ENCODE measurements at places on chromosomes 7 and 10.
A peak's percentile ranks its signal among the peaks of the same experiment; 100 is the strongest.

DNA sequence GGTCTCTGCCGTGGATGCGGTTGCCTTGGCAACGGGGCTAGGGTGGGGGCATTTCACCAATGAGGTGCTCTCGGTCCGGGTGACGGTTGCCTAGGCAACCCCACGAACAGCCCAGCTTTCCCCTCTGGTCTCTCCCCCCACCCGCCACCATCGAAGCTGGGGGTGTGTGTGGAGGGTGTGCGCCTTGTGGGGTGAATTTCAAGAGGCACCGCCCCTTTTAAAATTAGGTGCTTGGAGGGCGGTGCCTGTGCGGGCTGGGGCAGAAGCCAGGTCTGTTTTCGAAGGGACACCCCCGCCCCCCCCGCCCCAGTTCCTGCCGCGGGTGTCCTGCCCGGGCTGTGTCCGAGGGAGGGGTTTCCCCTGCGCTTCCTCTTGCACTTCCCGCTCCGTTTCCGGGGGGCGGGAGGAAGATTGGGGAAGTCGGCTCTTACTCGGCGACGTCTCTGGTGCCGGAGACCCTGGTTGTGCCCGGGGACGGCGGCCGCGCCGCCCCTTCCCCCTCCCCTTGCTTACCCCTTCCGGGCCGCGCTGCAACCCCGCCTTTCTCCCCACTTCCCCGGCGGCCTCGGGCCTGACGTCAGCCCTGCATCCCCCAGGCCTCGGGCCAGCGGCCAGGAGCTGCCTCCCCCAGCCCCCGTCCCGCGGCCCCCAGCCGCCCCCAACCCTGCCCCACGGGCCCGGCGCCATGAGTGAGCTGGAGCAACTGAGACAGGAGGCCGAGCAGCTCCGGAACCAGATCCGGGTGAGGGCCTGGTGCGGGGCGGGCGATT is 2.2 kb downstream of the GNB2 start:
- peak; percentile 90 for DNase-seq
- H3K27ac ChIP-seq = peak overlapping the region; percentile 76
- peaks cover 14% of the 10 kb centered on the region for H3K36me3 ChIP-seq
- peak overlapping the region; percentile 80 for H3K4me3 ChIP-seq

- H3K36me3 ChIP-seq = no peaks in the 10 kb centered on the region
- no peak overlapping the region for H3K27ac ChIP-seq
- peaks cover 2% of the 10 kb centered on the region for H3K4me1 ChIP-seq
These were observed 2.4 kb upstream of the PAX2 start for GRCh38 chr10:100742936-100743335.

GRCh38 chr10:35598379-35598778 is 6.8 kb upstream of the GJD4 start:
- peaks cover 22% of the 10 kb centered on the region for H3K27me3 ChIP-seq
- no peak for DNase-seq
- H3K4me1 ChIP-seq = no peaks in the 10 kb centered on the region
- no peak overlapping the region for H3K4me3 ChIP-seq
- H3K27ac ChIP-seq = no peak overlapping the region

DNA sequence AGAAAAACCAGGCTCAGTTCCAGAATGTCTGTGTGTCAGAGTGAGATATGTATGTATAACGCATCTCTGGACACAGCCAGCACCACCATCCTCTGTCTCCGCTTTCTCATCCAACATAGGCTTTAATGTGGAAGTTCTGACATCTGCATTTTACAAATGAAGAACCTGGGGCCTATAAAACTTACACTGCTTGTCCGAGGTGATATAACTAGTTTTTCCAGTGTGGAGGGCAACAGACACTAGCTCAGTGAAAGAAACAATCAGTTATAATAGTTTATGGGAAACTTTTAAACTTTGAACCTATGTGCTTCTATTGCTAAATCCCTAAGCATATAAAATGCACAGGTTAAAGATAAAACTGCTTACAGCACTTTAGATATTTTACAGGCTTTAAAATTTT is 208.7 kb downstream of the CRPPA start:
- no peaks in the 10 kb centered on the region for H3K36me3 ChIP-seq
- H3K4me1 ChIP-seq = no peaks in the 10 kb centered on the region
- no peak overlapping the region for H3K27ac ChIP-seq
- H3K4me3 ChIP-seq = no peak overlapping the region
- no peaks in the 10 kb centered on the region for H3K27me3 ChIP-seq

- peaks cover 12% of the 10 kb centered on the region for H3K27me3 ChIP-seq
- H3K4me1 ChIP-seq = no peaks in the 10 kb centered on the region
- no peak overlapping the region for H3K4me3 ChIP-seq
- H3K27ac ChIP-seq = no peak overlapping the region
- DNase-seq = no peak
- H3K36me3 ChIP-seq = no peaks in the 10 kb centered on the region
These were observed 32.7 kb downstream of the TSPAN15 start for GRCh38 chr10:69483963-69484362.
